A172 (cell line): ENCODE measurements at places on chromosomes 3 and 15.

DNA sequence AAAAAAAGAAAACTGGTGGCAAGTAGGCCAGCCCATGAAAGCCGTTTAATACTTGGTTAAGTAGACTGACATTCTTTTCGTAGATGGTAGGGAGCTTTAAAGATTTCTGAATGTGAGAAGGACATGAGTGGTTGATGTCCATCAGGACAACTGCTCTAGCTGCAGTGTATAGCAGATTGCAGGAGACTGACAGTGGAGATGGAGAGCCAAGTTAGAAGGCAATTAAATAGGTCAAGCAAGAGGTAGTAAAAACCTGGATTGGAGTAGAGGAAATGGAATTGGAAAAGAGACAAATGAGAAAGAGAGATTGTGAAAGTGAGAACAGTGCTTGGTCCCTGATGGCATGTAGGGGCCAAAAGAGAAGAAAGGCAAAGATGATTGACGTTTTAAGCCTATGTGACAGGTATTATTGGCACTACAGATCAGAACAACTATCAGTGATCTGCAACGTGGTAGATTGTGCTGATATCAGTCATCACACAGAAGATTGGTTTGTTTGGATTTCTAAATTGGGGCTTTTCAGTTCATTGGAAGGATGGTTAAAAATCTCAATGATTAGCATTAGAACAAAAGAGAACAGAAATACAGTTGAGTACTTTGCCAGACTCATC lies 74.0 kb downstream of the CNTN4 start:
- no peak for DNase-seq

DNA sequence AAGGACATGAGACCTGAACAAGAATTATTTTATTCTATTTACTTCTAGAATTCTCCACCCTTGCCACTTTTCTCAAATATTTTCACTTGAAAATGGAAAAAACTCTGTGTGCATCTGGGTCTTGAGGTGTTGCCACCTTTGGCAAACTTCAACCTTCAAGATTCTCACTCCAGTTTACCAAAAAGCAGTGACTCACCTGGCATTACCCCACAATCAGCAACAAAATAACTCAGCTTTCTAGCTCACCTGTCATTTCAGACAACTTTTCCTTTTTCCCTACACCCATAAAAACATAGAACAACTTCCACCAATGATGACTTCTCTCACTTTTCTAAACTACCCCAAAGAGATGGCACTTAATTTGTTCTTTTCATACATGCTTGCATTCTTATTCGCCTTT lies 115.8 kb downstream of the DUT start:
- DNase-seq = no peak

- DNase-seq = no peak
Measured at GRCh38 chr15:40282147-40282868, 556 bp downstream of the ANKRD63 start.

DNA sequence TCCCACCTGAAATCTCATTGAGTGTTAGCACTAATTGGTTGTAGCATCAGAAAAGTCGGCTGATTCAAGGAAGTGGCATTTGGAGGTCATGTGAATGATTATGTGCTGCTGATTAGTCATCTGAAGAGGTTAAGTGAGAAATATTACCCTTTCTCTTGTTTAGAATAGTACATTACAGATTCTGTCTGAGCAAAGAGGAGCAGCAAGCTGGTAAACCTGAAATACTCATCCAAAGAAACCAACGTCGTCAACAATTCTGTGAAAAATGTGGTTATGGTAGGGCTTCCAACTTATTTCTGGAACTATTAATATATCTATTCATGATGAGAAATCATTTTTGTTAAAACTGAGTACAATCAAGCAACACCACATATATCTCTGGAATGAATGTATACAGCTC lies 1024.9 kb downstream of the TUSC7 start:
- DNase-seq = no peak

- DNase-seq = no peak
Measured at GRCh38 chr3:101189176-101189575, 131.2 kb downstream of the IMPG2 start.

GRCh38 chr15:71997691-71998090 lies 120.3 kb downstream of the MYO9A start:
- peak; percentile 13 for DNase-seq

DNA sequence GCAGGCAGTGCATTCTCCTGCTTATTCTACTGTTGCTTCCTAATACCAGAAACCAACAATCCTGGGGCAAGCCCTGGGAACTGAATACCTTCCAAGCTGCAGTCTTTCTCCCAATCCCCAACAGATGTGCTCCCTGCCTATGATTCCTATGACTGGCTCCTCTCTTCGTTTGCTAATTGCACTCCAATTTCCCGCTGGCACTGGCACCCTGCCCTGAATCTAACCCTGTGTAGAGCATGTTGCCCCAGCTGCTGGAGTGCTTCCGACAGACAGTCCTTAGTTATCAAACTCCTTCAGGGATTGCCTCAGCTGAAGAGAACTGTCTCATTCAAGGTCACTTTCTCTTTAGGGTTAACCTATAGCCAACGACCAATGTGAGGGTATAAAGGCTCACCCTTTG lies 214.1 kb downstream of the NECTIN3 start:
- DNase-seq = no peak

DNA sequence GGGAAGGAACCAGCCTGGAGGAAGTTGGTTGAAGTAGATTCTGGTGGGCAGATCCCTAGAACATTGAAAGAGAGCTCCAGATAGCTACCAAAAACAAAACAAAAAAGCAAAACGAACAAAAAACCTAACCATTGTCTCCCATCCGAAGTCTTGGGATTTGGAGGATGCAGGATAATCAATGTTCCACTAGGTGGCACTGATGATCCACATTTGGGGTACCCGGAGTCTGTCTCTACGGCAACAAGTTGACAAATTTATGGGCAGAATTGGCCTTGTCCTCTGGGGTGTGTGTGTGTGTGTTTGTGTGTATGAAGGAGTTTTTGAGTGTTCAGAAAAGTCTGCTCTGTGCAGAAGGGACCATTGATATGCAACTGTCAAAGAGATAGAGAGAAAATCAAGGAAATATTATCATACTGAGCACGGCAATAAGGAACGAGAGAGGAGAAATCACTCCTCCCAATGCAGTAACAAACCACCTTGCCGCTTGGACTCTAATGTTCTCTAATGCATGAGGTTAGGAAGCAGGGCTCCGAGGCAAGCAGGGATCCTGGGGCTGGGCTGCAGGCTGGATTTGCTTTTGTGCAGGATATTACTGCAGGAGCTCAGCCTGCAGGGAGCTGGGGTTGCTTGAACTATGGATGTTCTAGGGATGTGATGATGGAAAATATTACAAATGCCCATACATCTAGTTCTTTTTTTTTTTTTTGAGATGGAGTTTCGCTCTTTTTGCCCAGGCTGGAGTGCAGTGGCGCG lies 59.8 kb upstream of the KLHL25 start:
- DNase-seq = peak; percentile 51

DNA sequence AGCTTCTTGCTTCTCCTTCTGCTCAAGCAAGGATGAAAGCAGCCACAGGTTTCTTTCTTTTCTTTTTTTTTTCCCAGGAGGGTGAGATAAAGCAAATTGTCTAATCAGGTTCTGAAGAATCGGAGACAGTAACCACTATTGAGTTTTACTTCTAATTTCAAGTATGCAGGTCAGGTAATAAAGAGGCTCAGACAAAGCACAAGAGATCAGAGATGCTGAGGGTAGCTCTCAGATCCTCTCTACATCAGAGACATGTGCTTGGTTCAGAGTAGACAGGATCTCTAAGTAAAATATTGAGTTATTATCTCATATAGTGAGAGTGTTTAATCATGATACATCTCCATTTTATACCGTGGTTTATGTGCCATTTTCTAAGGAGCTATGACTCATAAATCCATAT lies 168.5 kb downstream of the NFKBIZ start:
- DNase-seq = no peak

DNA sequence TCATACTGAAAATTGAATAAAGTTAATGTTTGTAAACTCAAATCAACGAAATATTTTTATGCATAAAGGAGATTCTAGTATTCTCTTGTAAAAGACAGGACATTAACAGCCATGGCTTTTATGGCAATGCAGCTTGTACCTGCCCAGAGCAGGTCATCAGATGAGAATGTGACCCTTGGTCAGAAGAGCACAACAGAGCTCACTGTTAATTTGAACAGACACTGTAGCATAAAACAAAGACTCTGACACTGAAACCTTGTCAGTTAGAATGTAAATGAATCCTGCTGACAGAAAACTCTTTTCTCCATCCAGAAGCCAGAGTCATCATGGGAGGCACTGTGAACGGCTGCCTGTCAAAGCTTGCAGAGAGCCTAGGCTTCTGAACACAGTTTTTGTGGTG lies 410.6 kb downstream of the RAP2B start:
- no peak for DNase-seq

- no peak for DNase-seq
Measured at GRCh38 chr3:41198046-41198445, 1.3 kb upstream of the CTNNB1 start.

- DNase-seq = no peak
Measured at GRCh38 chr3:138062626-138063025, 52.7 kb downstream of the CLDN18 start.

DNA sequence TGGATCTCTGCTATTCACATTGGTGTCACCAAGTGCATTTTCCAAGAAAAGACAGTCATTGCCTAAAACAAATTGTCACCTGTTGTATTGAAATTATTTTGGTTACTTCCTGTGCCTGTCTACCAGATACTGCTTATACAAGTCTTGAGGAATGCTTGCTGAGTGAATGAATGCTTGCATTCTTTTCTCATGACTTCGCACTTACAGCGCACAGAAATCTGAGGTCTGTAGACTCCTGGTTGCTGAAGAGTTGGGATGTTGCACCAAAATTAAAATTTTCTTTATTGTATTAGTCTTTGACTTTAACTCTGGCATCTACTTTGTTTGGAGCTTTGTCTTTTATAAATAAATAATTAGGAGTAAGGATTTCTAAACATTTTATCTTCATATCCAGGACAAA lies 28.4 kb downstream of the SH3GL3 start:
- DNase-seq = peak; percentile 51

GRCh38 chr3:66395635-66396034 lies 105.2 kb downstream of the LRIG1 start:
- no peak for DNase-seq

DNA sequence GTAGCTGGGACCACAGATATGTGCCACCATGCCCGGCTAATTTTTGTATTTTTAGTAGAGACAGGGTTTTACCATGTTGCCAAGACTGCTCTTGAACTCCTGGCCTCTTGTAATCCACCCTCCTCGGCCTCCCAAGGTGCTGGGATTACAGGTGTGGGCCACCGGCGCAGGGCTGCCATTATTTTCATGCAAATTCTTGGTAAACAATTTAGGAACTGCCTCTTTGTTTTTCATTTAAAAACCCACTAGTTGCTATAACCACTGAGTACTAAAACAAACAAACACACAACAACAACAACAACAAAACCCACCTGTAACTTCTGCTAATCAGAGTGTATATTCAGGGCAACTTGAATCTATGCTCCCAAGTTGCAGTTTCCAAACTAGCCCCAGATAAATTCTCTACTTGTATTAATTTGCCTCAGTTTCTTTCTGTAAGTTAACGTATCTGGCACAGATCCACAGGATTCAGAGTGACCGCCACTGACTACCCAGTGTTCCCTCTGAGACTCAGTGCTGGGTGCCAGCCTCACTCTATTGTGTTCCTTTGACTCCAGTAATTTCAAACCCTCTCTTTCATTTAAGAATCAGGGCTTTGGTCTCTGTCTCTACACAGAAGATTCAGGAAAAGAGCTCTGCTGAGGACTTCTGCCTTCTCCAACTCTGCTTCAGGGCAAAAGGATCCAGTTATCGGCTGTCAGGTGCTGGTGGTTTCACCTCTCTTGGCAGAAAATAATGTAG lies 18.6 kb upstream of the ZNF710 start:
- no peak for DNase-seq

- DNase-seq = no peak
Measured at GRCh38 chr3:25945836-25946235, 155.9 kb downstream of the OXSM start.

DNA sequence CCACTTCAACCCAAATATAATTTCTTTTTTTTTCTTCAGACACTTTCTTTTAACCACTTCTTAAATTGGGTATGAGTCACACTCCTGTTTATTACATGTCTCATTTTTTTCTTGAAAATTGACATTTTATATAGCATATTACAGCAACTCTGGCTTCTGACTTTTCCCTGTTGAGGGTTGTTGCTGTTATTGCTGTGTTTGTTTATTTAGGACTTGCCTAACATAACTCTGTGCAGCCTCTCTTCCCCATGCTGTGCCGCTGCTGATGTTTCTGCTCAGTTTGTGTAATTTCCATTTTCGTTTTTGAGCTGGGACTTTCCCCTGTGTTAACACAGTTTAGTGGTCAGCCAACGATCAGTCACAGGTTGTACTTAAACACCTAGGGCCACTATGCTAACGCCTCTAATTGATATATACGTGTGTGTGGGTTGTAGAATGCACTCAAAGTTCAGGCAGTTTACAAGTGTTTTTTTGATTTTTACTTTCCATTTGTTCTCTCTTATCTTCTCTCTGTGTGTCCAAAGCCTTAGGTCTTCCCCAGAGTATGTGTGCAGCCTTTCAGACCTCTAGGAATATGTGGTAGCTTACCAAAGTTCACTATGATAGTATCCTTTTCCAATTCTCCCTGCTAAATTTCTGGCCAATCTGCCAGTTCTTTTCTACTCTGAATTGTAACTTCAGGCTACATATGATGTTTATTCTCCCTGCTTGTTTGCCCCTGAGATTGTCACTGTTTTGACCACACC lies 337.2 kb downstream of the ZBTB20 start:
- DNase-seq = peak; percentile 19

DNA sequence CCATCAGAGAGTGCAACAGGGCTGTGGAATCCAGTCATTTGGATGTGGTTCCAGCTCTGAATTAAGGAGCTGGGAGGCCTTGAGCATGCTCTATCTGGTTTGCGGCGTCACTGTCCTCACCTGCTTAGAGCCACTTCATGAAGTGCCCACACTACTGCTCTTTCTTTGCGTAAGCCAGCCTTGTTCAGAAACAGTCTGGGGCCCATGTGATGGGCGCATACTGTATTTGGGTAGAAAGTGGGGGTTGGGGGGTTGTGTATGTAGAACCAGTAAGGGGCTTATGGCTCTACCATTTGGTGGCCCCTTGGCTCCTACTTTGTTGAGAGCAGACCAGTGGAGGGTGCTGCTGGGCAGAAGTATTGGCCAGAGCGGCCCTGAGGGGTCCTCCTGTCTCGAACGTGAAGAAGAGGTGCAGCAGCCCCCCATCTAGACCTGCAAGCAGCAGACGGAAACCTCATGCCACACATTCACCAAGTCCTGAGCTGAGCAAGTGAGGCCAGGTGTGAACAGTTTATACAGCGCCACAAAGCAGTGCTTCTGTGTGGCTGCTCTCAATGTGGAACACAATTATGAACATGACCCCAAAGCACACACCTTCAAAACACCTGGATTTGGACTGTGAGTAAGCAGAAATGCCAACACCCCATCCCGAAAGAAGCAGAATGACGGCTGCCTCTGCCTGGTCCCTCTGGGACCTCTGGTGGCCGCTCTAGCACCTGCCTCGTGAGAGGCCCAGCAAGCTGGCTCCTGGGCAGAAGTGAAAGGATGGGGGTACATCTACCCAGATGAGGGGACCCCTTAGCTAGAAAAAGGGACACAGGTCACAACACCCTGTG lies 26.6 kb downstream of the SRPRB start:
- no peak for DNase-seq
